ENCODE measurements at places on chromosomes 3 and 15.

GRCh38 chr15:98387866-98388265, 260.5 kb upstream of the IGF1R start:
- DNase-seq, result peak; percentile 5

GRCh38 chr3:147356909-147357900, 49.1 kb downstream of the ZIC4 start:
- no peak for DNase-seq

- DNase-seq, result no peak
Observed at GRCh38 chr15:59751552-59752413, 62.7 kb upstream of the BNIP2 start.

GRCh38 chr3:26562021-26562768, 60.4 kb upstream of the LRRC3B start:
- no peak for DNase-seq
